ENCODE measurements at places on chromosomes 12 and 14.
A peak's percentile ranks its signal among the peaks of the same experiment; 100 is the strongest.

GRCh38 chr12:40238266-40238902 is 13.6 kb downstream of the LRRK2 start:
- no peak for DNase-seq

DNA sequence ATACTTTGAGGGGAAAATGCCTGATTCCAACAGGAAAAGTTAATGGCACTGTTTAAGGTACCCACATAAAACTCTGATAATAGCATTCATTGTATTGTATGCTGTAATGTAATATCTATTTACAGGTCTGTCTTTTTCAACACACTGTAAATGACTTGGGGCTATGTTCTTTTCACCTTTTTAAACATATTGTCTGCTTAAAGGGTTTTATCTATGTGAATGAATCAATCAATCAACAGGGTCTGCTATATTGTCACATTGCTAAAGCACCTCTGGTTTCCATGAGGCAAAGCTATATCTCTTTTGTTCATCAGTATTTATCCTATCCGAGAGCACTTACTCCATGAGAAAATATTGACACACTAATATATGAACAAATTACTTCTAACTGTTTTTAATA is 288.0 kb downstream of the SLC6A15 start:
- no peak for DNase-seq

- no peak for DNase-seq
These were observed 184.5 kb downstream of the AKAP6 start for GRCh38 chr14:32513571-32514009.

- DNase-seq = peak; percentile 44
These were observed 673 bp upstream of the TTC9 start for GRCh38 chr14:70640938-70641547.

GRCh38 chr12:1533205-1533601 is 61.2 kb downstream of the FBXL14 start:
- DNase-seq = no peak

- DNase-seq = no peak
These were observed 66.9 kb downstream of the GALNT9 start for GRCh38 chr12:132262256-132263060.

DNA sequence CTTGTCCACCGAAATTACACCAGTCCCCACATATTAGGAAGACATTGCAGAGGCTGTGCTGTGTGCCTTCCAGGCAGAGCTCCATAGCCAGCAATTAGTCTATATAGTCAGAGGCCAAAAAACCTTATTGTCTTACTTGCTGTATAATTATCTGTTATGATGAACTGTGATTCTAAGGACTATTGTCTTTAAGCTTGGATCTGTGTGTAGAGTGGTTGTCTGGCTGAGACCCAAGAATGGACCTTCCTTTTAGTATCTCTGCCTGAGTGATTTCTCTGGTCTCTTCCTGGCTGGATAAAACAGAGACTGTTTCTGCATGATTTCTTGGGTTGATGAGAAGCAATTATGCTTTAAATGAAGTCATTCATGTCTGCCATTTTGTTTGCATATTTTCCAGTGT is 465.3 kb downstream of the PRKD1 start:
- no peak for DNase-seq

DNA sequence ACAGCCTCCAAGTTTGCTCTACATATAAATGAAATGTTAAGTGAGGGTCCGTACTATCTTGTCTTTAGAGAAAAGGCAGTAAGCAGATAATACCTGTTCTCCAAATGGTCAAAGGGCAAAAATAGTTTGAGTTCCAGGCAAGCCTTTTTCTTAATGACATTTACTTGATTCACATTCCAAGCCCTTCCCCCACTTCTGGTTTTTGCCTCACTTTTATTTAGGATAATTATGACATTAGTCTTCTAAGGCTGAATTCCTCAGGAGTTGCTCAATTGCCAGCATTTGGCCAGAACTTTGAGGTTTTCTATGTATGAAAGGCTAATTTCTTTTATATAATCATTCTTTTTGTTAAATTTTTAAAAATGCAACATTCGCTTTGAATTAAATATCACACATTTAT is 62.5 kb upstream of the DUSP6 start:
- DNase-seq = no peak

DNA sequence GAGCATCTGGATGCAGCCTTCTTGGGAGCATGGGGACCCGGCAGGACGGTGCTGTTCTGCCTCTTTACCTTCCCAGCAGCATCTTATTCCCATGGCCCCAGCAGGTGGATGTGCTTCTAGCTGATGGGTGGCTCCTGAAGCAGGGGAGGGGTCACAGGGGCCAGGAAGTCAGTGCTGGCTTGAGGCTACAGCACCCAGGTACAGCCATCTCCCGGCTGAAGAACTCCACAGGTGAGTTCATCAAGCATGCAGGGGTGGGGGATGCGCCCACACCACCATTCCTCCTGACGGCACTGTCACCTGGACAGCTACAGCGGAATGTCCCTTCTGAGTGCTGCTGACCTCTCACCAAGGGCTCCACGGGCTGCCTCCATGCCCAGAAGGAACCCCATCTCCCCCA is 57.3 kb downstream of the BCL11B start:
- DNase-seq = no peak

- no peak for DNase-seq
These were observed 62.3 kb downstream of the MGAT4C start for GRCh38 chr12:86193931-86194330.

DNA sequence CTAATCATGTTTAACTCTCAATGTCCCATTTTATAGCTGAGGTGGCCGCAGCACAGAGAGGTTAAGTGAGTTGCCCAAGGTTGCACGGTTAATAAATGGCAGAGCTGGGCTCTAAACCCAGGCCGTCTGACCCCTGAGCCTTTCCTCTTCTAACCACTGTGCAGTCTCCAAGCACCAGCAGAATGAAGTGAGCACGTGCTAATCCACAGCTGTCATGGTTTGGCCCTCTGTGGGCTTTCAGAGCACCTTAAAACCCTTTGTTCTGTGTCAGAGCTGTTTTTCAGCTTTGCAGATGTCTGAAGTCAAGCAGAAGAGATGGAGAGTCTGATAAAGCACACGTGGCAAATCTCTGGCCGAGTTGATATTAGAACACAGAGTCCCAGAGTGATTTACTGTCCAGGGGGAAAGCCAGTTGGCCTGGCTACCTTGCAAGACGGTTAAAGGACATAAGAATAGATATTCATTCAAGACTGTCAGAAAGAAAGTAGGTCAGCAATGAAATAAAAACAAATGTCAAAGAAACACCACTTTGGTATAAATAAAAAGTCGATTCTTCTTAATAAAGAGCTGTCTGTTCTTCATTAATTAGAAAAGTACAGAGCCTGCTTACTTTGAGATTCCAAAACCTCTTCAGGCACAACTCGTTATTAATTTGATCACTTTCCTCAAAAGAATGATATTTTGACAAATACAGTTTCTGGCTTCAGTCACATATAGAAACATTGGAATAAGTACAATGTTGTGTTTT is 107.3 kb downstream of the CRADD start:
- peak; percentile 10 for DNase-seq

- DNase-seq = no peak
These were observed 9.3 kb upstream of the B4GALNT3 start for GRCh38 chr12:450438-450837.

DNA sequence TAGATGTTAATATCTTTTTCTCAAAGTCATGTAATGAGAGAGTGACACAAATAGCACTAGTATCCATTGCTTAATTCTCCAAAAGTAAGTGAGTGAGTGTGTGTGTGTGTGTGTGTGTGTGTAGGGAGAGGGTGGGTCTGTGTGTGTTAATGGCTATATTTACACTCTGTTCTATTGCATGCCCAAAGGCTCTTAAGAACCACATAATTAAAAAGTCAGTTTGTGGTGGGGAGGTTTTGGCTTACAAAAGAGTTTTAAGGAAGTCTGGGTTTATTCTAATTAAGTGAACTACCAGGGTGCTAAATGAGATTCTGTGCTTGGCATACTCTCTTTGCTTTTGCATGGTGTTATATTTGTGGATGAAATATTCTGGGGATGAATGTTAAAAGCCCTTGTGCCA is 1897.6 kb upstream of the FLRT2 start:
- DNase-seq = no peak

- DNase-seq = no peak
These were observed 206.6 kb downstream of the CACNA1C start for GRCh38 chr12:2259369-2259768.

- peak; percentile 50 for DNase-seq
These were observed 2.8 kb downstream of the SRSF9 start for GRCh38 chr12:120466560-120467315.

DNA sequence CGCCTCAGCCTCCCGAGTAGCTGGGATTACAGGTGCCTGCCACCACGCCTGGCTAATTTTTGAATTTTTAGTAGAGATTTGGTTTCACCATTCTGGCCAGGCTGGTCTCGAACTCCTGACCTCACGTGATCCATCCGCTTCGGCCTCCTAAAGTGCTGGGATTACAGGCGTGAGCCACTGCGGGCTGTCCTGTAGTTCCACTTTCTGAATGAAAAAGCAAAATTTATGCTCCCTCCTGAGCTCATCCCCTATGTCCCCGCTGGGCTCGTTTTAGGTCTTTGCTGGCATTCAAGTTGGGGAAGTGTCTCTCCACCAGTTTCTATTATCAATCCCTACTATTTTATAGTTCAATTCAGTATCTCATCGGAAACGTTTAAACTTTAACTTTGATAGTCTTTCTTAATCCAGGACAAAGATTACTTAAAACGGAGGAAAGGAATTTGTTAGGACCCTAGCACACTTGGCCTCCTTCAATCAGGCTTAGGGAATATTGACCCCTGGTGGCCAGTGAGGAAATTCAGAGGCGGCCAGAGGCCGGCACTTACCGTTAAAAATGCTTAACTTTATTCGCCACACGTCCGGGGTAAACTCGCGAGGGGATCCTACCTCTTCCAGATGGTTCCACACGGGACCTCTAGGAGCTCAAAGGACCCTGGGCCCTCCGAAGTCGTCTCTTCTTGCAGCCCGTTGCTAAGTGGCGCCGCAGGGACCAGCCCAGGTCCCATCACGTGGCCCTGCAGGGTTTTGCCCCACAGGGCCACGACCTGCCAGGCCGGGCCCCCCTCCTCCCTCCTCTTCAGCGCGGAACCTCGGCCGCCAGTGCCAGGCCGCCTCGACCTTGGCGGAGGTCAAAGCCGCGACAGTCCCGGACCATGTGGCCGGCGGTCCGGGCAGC is 11.4 kb upstream of the DNAL1 start:
- DNase-seq = peak; percentile 61

GRCh38 chr14:68047906-68048305 is 228.3 kb downstream of the RAD51B start:
- DNase-seq = no peak

- no peak for DNase-seq
These were observed 22.0 kb downstream of the USP15 start for GRCh38 chr12:62282057-62282774.

- no peak for DNase-seq
These were observed 350.1 kb downstream of the CCDC91 start for GRCh38 chr12:28540324-28540714.

GRCh38 chr12:101928556-101928955 is 51.2 kb downstream of the DRAM1 start:
- no peak for DNase-seq

DNA sequence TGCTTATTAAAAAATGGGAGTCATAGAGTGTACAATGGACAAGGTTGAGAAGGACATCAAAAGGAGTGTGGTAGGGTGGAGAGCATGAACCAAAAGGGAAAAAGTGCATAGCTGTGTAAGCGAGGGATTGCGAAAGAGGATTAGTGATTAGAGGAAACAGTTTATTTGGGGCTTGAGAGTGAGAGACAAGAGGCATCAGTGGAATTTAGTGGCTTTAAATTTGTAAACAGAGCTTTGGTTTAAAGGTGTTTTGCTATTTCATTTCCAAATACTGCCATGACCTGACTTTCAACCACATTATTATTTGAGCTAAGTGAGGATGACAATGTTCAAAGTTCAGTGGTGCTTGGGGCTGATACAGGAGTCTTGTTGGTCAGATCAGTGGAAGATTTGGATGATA is 53.4 kb downstream of the SLC16A7 start:
- no peak for DNase-seq

- DNase-seq = peak; percentile 67
These were observed 1.3 kb downstream of the PRPH start for GRCh38 chr12:49296034-49296835.

DNA sequence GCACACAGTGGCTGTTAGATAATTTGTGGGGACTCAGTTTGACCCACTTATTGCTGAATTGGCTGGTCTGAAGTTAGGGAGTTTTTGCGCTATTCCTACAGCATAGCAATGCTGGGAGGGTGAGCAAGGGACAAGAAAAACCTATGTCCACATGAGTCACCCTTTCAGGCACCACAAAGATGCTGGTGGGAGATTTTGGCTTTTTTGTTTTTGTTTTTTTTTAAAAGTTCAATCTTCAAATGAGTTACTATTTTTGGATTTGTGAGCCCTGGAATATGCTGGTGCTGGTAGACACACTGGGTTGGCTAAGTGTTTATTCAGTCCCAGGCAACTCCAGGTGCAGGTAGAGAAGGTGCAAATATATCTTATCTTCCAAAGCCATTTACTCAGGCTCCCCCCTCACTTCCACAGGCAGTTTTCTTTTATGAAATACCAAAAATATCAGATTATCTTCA is 143.4 kb downstream of the BTG1 start:
- DNase-seq = no peak

- no peak for DNase-seq
These were observed 53.4 kb upstream of the PTHLH start for GRCh38 chr12:28025821-28026505.

GRCh38 chr14:105151084-105151837 is 17.3 kb downstream of the JAG2 start:
- DNase-seq = no peak

- no peak for DNase-seq
These were observed 34.2 kb downstream of the DAO start for GRCh38 chr12:108914121-108914531.

DNA sequence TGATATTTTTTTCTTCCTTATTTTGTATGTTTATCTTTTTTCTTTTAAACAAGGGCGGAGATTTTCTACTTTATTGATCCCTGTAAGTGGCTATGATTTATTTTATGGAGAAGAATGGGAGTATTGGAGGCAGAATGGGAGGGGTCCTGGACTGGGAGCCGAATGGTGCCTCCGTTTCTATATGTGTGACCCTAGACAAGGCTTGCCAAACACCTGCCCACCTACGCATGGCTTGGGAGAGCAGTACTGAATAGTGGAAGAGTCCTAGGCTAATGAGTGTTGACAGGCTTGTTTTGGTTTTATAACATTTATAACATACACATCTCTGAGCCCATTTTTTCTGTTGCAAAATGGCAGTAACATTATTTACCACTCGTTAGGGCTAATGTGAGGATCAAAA is 29.0 kb downstream of the STK38L start:
- no peak for DNase-seq

GRCh38 chr12:116958402-116959197 is 47.9 kb downstream of the FBXW8 start:
- DNase-seq = no peak

DNA sequence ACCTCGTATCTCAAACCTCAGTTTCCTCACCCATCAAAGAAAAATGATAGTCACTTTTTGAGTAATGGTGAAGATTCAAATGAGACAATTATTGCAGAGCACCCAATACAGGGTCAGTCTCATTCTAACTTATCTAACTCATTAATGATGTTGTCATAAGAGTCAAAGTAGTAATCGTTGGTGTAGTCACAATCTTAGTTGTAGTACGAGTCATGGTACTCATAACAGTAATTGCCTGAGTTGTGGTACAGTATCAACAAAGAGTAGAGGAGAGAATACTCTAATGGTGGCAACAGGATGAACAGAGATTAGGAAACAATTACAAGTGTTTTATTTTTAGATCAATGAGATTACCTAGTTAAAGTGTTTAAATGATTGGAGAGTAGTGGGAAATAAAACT is 93.6 kb upstream of the TMTC2 start:
- DNase-seq = no peak

Data from activated CD4-positive, alpha-beta T cell treated with anti-CD3 and anti-CD28 coated beads for 4 hours (primary cell).